Activated CD8-positive, alpha-beta memory T cell treated with anti-CD3 and anti-CD28 coated beads for 1 hour (primary cell): ENCODE measurements at places on chromosomes 7 and 10.

- DNase-seq: no peak
Measured at GRCh38 chr10:59709395-59710125, at the start of gene SLC16A9. TSS of gene SLC16A9 (minus strand) at chr10:59709850. CDS start at chr10:59684291, 25,559 bp downstream.

DNA sequence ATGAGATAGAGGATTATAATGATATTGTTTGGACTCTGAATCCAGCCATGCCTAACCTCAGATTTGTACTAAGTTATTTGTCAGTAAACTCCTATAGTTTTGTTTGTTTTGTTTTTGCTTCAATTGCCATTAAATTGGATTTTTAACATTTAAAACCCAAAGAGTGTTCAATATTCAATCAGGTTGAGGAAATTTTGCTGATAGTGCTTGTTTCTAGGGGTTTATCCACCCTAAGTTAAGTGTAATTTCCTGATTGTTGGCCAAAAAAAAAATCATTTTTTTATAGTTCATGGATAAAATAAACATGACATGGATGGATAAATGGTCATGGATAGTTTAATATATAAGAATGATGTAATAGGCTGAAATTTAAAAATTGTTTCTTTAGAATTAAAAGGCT is 11.4 kb upstream of the BET1 start:
- no peak for DNase-seq

GRCh38 chr7:29469976-29470557 is 93.6 kb upstream of the PRR15 start:
- no peak for DNase-seq

GRCh38 chr10:91987397-91988037 is 63.9 kb downstream of the BTAF1 start:
- DNase-seq: no peak

GRCh38 chr10:132984801-132985545 is 42.6 kb upstream of the CFAP46 start:
- no peak for DNase-seq

- DNase-seq: no peak
Measured at GRCh38 chr10:51620131-51620530, 79.3 kb downstream of the CSTF2T start.

GRCh38 chr7:100582041-100582579 is 3.8 kb downstream of the LRCH4 start:
- DNase-seq: no peak

DNA sequence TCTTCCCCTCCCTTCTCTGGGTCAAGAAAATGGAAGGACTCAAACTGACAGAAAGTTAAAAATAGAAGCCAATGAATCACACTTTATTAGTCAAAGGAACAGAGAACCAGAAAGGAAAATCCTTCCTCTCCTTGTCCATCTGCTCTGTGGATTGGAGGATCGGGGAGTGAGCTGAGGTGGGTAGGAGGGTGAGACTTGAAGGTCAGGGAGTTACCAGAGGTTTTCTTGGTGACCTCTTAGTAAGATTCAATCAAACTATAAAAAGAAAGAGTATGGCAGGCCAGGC is 12.2 kb downstream of the TLX1 start:
- DNase-seq: no peak

DNA sequence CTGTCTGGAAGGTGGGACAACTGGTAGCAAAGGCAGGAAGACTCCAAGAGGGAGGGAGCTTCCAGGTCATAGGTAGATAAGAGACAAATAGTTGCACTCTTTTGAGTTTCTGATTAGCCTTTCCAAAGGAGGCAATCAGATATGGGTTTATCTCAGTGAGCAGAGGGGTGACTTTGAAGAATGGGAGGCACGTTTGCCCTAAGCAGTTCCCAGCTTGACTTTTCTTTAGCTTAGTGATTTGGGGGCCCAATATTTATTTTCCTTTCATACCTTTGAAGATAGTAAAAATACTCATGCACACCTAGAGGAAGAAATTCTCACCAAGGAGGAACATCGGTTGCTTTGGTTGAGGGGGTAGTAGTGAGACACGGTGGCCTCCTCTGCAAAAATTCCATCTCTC is 212.1 kb upstream of the SVIL start:
- DNase-seq: no peak

- DNase-seq: no peak
Measured at GRCh38 chr7:133477791-133478190, 224.9 kb downstream of the EXOC4 start.

- no peak for DNase-seq
Measured at GRCh38 chr10:5146920-5147254, 38.1 kb downstream of the AKR1C8 start.
